ENCODE measurements at places on chromosomes 7 and 10. TPM values are rescaled to one million over a fixed set of nuclear protein-coding genes. Genes with fewer than 3 reads are reported as not detected.

The CALY gene
- 19.8 TPM for total RNA-seq

The MKX gene
- 0.42 TPM for total RNA-seq

The FANK1 gene
- total RNA-seq, result 0.59 TPM

The GPER1 gene
- total RNA-seq, result 0.59 TPM

The GSTO2 gene
- total RNA-seq, result 2.0 TPM

The DMTF1 gene
- total RNA-seq, result 168 TPM

The EVX1 gene
- total RNA-seq, result 7.1 TPM

The BMPER gene
- total RNA-seq, result 16.2 TPM

The GNGT1 gene
- not detected for total RNA-seq

GRCh38 chr7:47314248-47314647, 267.7 kb downstream of the TNS3 start:
- no peak for DNase-seq
- peaks cover 7% of the 10 kb centered on the region for H3K4me1 ChIP-seq
- H3K36me3 ChIP-seq, result no peaks in the 10 kb centered on the region
- no peak overlapping the region for H3K4me3 ChIP-seq
- H3K27me3 ChIP-seq, result no peaks in the 10 kb centered on the region

DNA sequence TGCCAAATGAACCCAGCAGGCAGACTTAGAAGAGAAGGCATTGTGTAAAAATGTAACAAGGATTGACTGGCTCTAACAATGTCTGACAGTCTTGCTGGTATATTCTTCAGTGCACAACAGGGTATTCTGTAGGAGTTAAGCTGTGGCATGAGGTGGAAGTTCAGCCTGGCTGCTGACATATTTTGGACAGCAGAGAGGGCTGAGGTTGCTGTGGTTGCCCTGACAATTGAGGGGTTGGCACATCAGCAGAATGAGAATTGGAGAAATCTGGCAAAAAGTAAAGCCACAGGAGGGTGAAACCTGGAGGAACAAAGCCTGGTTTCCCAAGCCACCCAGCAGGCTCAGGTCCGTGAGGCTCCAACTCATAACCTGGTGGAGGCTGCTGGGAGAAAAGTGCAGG, 220.2 kb downstream of the JAZF1 start:
- no peak overlapping the region for H3K27ac ChIP-seq
- no peak for DNase-seq
- H3K4me3 ChIP-seq, result no peak overlapping the region
- no peaks in the 10 kb centered on the region for H3K36me3 ChIP-seq
- no peaks in the 10 kb centered on the region for H3K27me3 ChIP-seq

GRCh38 chr10:6270951-6271350, 68.2 kb downstream of the PFKFB3 start:
- no peaks in the 10 kb centered on the region for H3K36me3 ChIP-seq
- H3K27ac ChIP-seq, result no peak overlapping the region

- peaks cover 2% of the 10 kb centered on the region for H3K27me3 ChIP-seq
- peaks cover 12% of the 10 kb centered on the region for H3K4me1 ChIP-seq
- H3K36me3 ChIP-seq, result no peaks in the 10 kb centered on the region
- peak overlapping the region; percentile 62 for H3K4me3 ChIP-seq
Observed at GRCh38 chr10:88721392-88721791, 15.3 kb downstream of the LIPK start.

DNA sequence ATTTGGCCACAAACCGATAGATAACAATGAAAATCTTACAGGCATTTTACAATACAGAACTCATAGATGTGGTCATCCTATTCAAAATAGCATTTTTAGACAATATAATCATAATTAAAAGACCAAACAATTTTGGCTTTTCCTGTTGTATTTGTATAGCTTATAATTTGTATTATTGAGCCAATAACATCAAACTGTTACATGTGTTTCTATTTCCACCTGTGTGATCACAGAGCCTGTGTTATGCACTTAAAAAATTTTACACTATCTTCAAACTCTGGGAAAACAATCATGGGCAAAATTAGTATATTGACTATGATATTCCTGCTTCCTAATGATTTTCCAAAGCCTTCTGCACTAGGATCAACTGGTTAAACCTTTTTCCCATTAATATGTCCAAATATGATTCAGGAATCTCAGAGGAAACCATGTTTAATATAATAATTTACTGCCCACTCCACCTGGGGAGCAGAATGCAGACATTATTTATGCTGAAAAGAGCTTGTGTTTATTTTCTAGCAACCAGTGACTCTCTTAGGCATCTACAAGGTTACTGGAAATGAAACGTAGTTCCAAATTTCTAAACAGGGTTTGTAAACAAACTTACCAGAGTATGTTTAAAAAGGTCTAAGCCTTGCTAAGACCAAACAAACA, 1.7 kb downstream of the RHOBTB1 start:
- peaks cover 12% of the 10 kb centered on the region for H3K27me3 ChIP-seq
- H3K4me3 ChIP-seq, result peak overlapping the region; percentile 96

DNA sequence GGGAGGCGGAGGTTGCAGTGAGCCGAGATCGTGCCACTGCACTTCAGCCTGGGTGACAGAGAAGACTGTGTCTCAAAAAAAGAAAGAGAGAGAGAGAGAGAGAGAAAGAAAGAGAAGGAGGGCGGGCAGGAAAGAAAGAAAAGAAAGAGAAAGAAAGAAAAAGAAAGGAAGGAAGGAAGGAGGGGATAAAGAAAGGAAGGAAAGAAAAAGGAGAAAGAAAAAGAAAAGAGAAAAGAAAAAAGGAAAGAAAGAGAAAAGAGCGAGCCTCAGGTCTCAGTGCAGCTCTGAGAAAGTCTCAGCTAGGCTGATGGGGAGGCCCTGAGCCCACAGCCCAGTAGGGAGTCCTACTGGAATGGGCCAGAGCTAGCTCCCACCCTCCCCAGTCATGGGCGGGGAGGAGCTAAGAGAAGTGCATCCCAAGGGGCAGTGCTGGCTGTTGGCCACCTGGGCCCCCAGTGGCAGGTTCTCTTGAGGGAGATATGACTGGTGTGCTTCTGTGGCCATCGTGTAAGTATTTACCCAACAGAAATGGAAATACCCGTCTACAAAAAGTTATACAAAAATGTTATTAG, 69.3 kb downstream of the ABRAXAS2 start:
- H3K4me1 ChIP-seq, result no peaks in the 10 kb centered on the region
- no peak for DNase-seq
- H3K4me3 ChIP-seq, result no peak overlapping the region

DNA sequence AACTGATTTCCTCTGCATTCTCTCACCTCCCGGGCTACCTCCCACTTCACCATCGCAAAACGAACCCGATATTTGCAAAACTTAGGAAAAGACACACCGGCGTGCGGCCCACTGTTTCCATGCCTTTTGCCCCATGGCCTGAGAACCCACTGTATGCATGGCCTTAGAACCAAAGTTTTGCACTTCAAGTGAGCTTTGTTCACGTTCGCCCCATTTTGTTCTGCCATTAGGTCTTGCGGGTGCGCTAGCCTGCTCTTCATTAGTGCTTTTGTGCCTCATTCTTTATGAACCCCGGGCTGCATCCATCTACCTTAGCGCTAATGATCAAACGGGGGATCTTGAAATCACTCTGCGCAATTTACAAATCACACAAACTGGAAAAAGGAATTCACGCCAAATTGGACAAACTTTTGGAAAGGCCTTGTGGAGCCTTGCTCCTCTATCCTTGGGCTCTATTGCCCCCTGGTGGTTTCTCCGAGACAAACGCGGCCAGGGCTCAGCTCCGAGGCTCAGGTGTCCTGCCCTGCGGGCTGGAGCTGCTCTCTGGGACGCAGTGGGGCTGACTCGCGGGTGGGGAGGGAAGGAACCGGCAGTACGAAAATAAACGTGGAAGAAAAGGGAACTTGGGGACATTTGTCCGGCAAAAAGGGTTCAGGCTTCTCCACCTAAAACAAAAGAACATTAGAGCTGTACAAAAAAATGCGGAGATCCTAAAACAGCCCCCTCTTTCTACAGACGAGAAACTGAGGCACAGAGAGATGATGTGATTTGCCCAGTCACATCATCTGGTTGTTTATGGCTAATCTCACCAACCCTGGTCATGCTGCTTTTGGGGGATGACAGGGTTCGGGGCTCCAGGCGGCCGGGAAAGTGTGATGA, 300.4 kb upstream of the NFE2L3 start:
- DNase-seq, result peak; percentile 89
- peaks cover 35% of the 10 kb centered on the region for H3K4me1 ChIP-seq
- H3K4me3 ChIP-seq, result peak overlapping the region; percentile 84
- H3K27me3 ChIP-seq, result peaks cover 3% of the 10 kb centered on the region
- H3K36me3 ChIP-seq, result no peaks in the 10 kb centered on the region

DNA sequence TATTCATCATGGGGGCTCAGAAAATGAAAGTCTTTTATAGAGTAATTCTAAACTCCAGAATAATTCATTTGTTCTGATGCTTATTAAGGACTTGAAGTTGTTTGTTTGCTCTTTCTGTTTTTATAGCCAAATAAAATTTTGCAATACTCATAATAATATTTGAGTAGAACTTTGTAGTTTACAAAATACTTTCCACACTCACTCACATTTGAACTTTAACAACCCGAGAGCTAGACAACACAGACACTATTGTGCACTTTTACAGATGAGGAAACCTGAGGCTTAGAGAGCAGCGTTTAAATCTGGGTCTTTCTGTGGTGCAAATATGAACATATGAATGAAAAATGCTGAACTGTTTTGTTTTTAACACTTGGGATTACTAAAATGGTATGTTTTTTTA, 126.8 kb downstream of the KAT6B start:
- no peak for DNase-seq
- H3K4me1 ChIP-seq, result peaks cover 26% of the 10 kb centered on the region
- H3K4me3 ChIP-seq, result no peak overlapping the region
- H3K27ac ChIP-seq, result no peak overlapping the region

DNA sequence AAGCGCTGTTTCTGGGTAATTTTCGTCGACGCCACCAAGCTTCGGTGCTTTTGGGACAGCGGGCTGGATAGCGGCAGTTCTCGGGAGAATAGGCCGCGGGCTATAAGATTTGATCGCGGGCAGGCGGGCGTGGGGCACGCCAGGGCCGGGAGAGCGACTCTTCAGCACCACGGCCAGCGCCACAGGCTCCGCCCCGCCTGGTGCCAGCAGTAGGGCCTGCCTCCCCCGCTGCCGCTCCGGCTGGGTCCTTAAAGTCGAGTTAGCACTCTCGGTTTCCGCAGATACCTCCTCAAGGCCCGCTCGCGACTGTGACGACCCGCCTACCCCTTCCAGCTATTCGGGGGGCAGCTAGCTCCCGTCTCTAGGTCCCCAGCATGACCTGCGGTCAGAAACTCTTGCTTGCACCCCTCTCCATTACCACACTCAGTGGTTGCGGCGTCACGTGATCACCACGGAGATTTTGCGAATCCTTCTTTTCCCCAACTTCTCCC, 9.4 kb downstream of the NXPH1 start:
- no peaks in the 10 kb centered on the region for H3K36me3 ChIP-seq
- H3K27ac ChIP-seq, result no peak overlapping the region
- DNase-seq, result peak; percentile 56
- H3K4me3 ChIP-seq, result peak overlapping the region; percentile 99
- H3K4me1 ChIP-seq, result peaks cover 17% of the 10 kb centered on the region
- H3K27me3 ChIP-seq, result peaks cover 22% of the 10 kb centered on the region

- H3K4me1 ChIP-seq, result no peaks in the 10 kb centered on the region
- no peak overlapping the region for H3K27ac ChIP-seq
- no peak for DNase-seq
- H3K4me3 ChIP-seq, result no peak overlapping the region
Observed at GRCh38 chr7:81780914-81781693, 11.3 kb upstream of the HGF start.

GRCh38 chr10:34705563-34705962, 109.5 kb downstream of the PARD3 start:
- no peak for DNase-seq
- no peaks in the 10 kb centered on the region for H3K27me3 ChIP-seq
- H3K36me3 ChIP-seq, result no peaks in the 10 kb centered on the region
- no peak overlapping the region for H3K4me3 ChIP-seq

- DNase-seq, result peak; percentile 58
- peaks cover 16% of the 10 kb centered on the region for H3K4me1 ChIP-seq
- peaks cover 5% of the 10 kb centered on the region for H3K36me3 ChIP-seq
- no peak overlapping the region for H3K27ac ChIP-seq
- peaks cover 3% of the 10 kb centered on the region for H3K27me3 ChIP-seq
Observed at GRCh38 chr7:21169667-21170580, 258.0 kb upstream of the SP4 start.

- no peaks in the 10 kb centered on the region for H3K27me3 ChIP-seq
- H3K36me3 ChIP-seq, result no peaks in the 10 kb centered on the region
- H3K4me3 ChIP-seq, result no peak overlapping the region
Observed at GRCh38 chr7:77330169-77330882, 85.8 kb downstream of the GSAP start.

- H3K4me1 ChIP-seq, result no peaks in the 10 kb centered on the region
- peak within 1 kb of the TSS; percentile 79 for H3K4me3 ChIP-seq
- DNase-seq, result peak; percentile 64
- peaks cover 4% of the 10 kb centered on the region for H3K36me3 ChIP-seq
- H3K27ac ChIP-seq, result no peak within 1 kb of the TSS
Observed at GRCh38 chr10:22345301-22346095, at the start of gene SPAG6. Gene SPAG6 (plus strand): TSS chr10:22345496. CDS start chr10:22345612, 116 bp downstream.

Data from glutamatergic neuron (in vitro differentiated cells).